ENCODE measurements at places on chromosomes 3 and 15. TPM values are rescaled to one million over a fixed set of nuclear protein-coding genes. Genes with fewer than 3 reads are reported as not detected.
A peak's percentile ranks its signal among the peaks of the same experiment; 100 is the strongest.

FGF12 gene
- not detected for polyA plus RNA-seq

NAALADL2 gene
- not detected for polyA plus RNA-seq

FSIP1 gene
- polyA plus RNA-seq = 1.3 TPM

LRRIQ4 gene
- polyA plus RNA-seq = not detected

FAM81A gene
- polyA plus RNA-seq = not detected

EIF5A2 gene
- 33.3 TPM for polyA plus RNA-seq

CISH gene
- polyA plus RNA-seq = 4.5 TPM

GRCh38 chr15:64807051-64807749, 18.2 kb downstream of the PIF1 start:
- DNase-seq = no peak

GRCh38 chr15:50259276-50259675, 6.2 kb downstream of the HDC start:
- DNase-seq = no peak

DNA sequence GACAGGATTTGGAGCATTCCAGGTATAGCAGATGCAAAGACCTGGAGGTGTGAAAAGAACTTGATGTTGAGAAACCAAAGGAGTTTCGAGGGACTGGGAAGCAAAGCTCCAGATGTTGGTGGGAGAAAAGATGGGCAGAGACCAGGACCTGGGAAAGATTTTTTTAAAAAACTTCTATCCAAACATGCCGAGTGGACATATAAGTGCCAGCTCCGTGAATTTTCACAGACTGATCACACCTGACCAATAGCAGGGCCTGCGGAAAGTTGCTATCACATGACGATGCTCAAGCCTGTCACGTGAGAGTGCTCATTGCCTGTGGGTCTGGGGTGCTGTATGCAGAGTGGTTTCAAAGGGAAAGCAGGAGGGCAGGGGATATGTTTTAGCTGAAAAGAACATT, 19.9 kb downstream of the SMAD6 start:
- DNase-seq = no peak

GRCh38 chr15:24269166-24269571, 406.4 kb upstream of the NPAP1 start:
- DNase-seq = no peak

DNA sequence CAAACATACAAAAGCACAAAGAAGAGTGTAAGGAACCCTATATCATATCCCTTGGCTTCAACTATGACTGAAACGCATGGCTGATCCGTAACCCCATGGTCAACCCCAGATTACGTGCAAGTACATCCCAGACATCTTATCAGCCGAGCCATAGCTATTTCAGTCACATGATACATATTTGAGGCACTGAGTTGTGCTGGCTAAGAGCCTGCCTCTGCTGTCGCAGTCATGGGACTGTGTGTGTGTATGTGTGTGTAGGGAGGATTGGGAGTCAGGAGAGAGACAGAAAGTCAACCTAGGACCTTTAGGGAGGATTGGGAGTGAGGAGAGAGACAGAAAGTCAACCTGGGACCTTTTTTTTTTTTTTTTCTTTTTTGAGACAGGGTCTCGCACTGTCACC, 8.4 kb downstream of the ST6GAL1 start:
- no peak for DNase-seq

DNA sequence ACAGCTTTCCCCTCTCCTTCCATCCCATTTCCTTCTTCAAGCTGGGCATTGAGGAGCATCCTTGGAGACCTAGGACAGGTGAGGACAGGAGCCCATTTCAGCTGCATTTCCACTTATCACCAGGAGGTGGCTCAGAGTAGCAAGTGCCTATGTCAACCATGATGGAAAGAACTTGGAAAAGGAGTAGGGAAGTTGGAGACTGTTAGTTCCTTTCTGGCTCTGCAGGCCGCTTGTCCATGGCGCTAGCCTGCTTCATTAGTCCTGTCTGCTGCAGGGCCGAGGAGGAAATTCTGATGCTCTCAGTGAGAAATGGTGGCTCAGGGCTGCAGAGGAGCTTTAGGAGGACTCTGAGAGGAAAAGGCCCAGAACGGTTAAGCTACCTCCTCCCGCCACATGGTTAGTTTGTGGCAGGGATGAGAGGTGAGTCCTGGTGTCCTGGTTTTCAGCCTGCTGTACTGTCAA, 7.0 kb upstream of the CD276 start:
- peak; percentile 41 for DNase-seq

DNA sequence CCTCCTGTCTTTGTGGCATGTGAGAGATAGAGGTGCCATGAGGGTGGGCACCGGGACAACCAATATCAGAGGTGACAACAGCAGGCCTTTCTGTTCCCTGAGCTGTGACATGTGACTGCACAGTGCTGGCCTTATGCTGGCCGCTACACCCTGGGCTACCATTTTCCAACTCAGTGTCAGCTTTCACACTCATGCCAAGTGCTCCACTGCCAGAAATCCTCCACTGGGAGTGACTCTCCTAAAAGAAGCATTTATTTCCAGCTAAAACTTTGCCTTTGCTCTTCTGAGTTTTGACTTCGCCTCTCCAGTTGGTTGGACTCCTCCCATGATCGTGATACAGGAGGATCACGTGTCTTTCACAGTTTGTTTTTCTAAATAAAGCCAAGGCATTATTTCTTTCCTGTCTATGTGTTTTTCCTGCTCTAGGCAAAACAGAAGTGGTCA, 31.4 kb downstream of the CA12 start:
- no peak for DNase-seq

DNA sequence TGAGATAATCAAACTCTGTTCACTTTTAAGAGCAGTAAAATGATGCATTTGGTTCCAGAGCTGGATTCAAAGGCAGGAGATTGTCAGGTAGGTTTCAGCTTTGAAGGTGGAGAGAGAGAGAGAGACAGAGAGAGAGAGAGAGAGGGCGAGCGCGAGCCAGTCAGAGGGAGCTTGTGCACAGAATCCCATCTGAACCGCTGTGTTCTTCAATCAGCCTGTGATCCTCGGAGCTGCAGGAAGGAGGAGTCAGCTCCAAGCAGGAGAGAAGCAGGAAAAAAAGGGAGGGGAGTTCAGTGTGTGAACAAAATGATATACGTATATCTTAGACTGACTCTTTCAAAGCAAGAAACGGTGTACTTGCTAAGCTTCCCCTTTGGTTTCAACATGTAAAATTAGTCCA, at the start of gene GPR149:
Gene GPR149 (minus strand): TSS at position 177 of the 400 bp plus-strand sequence. CDS start 575 bp downstream, outside the sequence.
- DNase-seq = no peak

GRCh38 chr3:184805351-184806038, 6.5 kb upstream of the VPS8 start:
- no peak for DNase-seq

- no peak for DNase-seq
Measured at GRCh38 chr3:67923796-67924195, 269.4 kb upstream of the SUCLG2 start.

DNA sequence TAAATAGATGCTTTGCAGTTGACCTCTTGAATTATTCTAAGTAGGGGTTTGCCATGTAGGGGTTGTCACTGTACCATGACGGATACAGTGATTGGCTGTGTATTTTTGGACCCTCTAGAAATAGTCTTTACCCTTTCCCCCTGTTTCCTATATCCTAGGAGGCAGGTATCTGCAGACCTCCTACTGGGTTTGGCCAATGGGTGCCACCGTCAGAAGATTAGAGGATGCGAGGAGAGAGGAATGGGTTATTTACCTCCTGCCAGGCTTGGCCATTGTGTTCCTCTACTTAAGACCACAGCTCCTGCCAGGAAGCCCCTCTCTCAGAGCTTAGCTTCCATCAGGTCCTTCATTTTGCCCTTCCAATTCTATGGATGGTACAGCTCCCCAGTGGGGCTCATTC, 40.2 kb upstream of the CLRN1 start:
- DNase-seq = no peak
